ENCODE measurements at places on chromosomes 3 and 15.
A peak's percentile ranks its signal among the peaks of the same experiment; 100 is the strongest.

GRCh38 chr15:45831787-45832186 lies 197.0 kb downstream of the SQOR start:
- H3K27ac ChIP-seq, result no peak overlapping the region
- H3K36me3 ChIP-seq, result no peaks in the 10 kb centered on the region
- H3K27me3 ChIP-seq, result no peaks in the 10 kb centered on the region
- no peaks in the 10 kb centered on the region for H3K4me1 ChIP-seq
- DNase-seq, result no peak

DNA sequence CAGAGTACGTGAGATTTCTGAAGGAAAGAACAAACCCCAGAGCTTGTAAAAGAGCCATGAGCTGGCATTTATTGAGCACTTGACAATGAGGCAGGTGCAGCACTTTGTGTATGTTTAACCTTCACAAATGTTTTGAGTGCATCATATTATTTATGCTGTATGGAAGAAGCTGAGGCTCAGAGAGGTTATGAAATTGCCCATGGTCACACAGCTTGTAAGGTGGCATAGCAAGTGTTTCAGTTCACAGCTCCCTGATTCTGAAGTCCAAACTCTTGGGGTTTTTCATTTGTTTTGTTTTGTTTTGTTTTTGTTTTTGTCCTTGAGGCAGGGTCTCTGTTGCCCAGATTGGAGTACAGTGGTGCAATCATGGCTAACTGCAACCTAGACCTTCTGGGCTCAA lies 25.1 kb upstream of the ADAMTS7 start:
- DNase-seq, result no peak
- no peaks in the 10 kb centered on the region for H3K4me1 ChIP-seq

DNA sequence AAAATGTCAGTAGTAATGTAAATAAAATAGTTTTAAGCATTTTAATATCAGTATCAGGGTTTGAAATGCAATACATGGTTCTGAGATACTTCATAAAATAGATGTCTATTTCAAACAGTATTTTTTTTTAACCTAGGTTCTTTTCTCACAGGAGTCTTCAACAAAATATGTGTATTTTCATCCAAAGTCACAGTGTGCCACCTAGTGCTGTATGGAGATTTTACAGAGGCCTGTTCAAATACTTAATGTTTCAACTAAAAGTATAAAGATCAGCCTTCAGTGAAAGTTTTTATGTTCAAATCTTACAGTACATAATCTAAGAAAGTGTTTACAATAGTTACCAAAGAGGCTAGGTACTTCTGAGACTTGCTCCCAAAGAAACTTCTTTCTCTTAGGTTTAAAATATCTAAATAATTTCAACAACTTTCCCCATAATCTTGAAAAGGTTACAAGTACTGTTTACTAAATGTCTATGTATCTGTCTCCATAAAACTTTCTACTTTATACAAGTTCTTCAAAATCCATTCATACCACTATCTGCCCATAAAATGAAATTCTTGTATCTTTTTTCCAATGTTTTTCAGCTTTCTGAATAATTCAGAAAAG lies 38.3 kb downstream of the SCAPER start:
- no peaks in the 10 kb centered on the region for H3K27me3 ChIP-seq
- no peak overlapping the region for H3K27ac ChIP-seq
- DNase-seq, result no peak
- H3K4me1 ChIP-seq, result no peaks in the 10 kb centered on the region

GRCh38 chr15:33580526-33580925 lies 269.8 kb downstream of the RYR3 start:
- H3K4me3 ChIP-seq, result no peak overlapping the region
- DNase-seq, result no peak
- H3K36me3 ChIP-seq, result no peaks in the 10 kb centered on the region
- no peak overlapping the region for H3K27ac ChIP-seq

DNA sequence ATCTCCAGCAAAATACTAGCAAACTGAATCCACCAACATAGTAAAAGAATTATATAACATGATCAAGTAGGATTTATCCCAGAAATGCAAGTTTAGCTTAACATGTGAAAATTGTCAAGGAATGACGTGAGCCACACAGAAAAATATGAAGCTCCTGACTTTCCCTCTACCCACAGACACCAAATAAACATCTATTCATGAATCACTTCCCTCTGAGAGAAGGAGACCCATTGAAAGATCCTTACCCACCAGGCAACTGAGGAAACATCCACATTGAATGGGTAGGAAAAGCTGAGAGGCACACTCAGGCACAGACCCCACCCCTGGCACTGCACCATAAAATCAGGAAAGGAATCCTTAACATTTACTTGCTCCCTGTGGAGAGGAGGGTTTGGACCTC lies 102.2 kb upstream of the MANF start:
- no peaks in the 10 kb centered on the region for H3K4me1 ChIP-seq
- DNase-seq, result no peak
- no peaks in the 10 kb centered on the region for H3K27me3 ChIP-seq
- no peak overlapping the region for H3K4me3 ChIP-seq
- H3K27ac ChIP-seq, result no peak overlapping the region
- no peaks in the 10 kb centered on the region for H3K36me3 ChIP-seq

GRCh38 chr3:45191924-45192417 lies 34.1 kb downstream of the TMEM158 start:
- no peaks in the 10 kb centered on the region for H3K27me3 ChIP-seq
- no peak for DNase-seq
- H3K4me3 ChIP-seq, result no peak overlapping the region
- no peaks in the 10 kb centered on the region for H3K36me3 ChIP-seq

DNA sequence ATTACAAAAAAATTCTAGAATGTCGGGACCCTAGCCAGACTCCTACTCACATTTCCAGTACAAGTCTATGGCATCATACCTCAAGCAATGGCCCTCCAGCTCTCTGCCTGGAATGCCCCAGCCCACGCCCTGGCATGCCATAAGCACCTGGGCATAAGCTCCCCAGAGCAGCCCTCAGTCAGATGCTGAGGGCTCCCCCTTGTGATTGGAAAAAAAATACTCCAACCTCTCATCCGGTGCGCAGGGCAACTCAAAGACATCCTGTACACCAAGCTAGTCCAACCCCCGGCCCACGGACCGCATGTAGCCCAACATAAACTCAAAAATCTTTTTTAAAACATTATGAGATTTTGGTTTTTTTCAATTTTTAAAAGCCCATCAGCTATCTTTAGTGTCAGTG lies 115.4 kb downstream of the NEK10 start:
- no peak overlapping the region for H3K4me3 ChIP-seq
- no peaks in the 10 kb centered on the region for H3K36me3 ChIP-seq
- H3K27me3 ChIP-seq, result no peaks in the 10 kb centered on the region
- no peak overlapping the region for H3K27ac ChIP-seq

DNA sequence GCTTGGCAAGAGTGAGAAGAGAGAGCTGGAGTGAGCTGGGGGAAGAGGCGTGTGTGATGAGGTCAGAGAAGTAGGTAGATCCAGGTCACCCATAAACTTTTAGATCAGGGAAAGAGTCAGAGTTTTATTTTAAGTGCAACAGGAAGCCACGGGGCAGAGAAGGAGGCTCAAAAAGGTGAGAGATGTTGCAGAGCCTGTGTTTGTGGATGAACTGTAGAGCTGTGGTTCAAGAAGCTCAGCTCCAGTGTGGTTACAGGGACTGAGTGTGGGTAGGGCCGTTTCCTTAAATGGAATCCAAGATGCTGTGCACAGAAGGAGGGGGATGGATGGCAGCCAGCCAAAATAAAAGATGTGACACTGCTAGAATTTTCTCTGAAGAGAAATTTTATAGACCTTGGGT lies 337.2 kb downstream of the SATB1 start:
- no peaks in the 10 kb centered on the region for H3K36me3 ChIP-seq
- H3K4me1 ChIP-seq, result no peaks in the 10 kb centered on the region
- H3K27me3 ChIP-seq, result no peaks in the 10 kb centered on the region
- H3K4me3 ChIP-seq, result no peak overlapping the region
- H3K27ac ChIP-seq, result no peak overlapping the region
- no peak for DNase-seq

DNA sequence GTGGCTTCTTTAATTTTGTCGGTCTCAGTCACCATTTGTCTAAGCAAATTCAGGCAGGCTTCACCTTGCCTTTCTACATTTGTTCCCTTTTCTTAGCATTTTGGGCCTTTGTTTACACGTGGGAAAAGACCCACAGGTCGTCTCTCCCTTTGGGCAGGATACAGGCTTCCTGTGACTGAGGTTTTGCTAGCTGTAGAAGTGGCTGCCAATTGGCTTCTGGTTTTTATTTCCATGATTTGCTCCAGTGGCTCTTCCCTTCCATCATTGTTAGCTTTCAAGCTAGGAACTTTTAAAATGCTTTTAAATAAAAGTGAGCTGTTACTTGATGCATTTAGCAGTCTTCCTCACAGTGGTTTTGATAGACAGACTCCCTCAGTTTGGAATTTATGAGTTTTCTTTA lies 37.3 kb downstream of the MLH1 start:
- H3K27ac ChIP-seq, result peak overlapping the region; percentile 62
- no peak overlapping the region for H3K4me3 ChIP-seq
- DNase-seq, result no peak
- H3K4me1 ChIP-seq, result peaks cover 29% of the 10 kb centered on the region

GRCh38 chr3:63972196-63972595 lies 51.1 kb downstream of the PSMD6 start:
- H3K4me1 ChIP-seq, result no peaks in the 10 kb centered on the region
- no peak overlapping the region for H3K4me3 ChIP-seq
- H3K27me3 ChIP-seq, result no peaks in the 10 kb centered on the region
- H3K27ac ChIP-seq, result no peak overlapping the region
- DNase-seq, result no peak

Measured in right lobe of liver (tissue), 6 donors.